A549 treated with Mapracorat at 1 μM for 4 hours (cell line): ENCODE measurements at places on chromosomes 5 and 9. TPM values are rescaled to one million over a fixed set of nuclear protein-coding genes. Genes with fewer than 3 reads are reported as not detected.

Gene FABP6
- total RNA-seq, result 0.60 to 1.3 TPM (median 0.75 TPM) in 5 replicates

Gene TMEM232
- total RNA-seq, result 0.23 TPM in 1 of 5 replicates, not detected in the others

Gene SPATA31A3
- total RNA-seq, result not detected in 5 replicates

Gene AUH
- total RNA-seq, result 8.5 to 10.7 TPM (median 9.3 TPM) in 5 replicates

Gene BNC2
- 4.1 to 6.7 TPM (median 5.2 TPM) in 5 replicates for total RNA-seq

Gene TAF11L5
- not detected in 5 replicates for total RNA-seq

Gene PGM5
- not detected in 5 replicates for total RNA-seq

Gene GLRA1
- total RNA-seq, result not detected in 5 replicates

Gene PCDHGA10
- 0.02 to 0.03 TPM in 2 of 5 replicates, not detected in the others for total RNA-seq

Gene SNCAIP
- total RNA-seq, result 0.10 TPM in 1 of 5 replicates, not detected in the others

Gene UBE2QL1
- 0.72 to 1.2 TPM (median 0.87 TPM) in 5 replicates for total RNA-seq
